Cerebellum (tissue), 4 donors: ENCODE measurements at places on chromosomes 5 and 9. TPM values are rescaled to one million over a fixed set of nuclear protein-coding genes. Genes with fewer than 3 reads are reported as not detected.
A peak's percentile ranks its signal among the peaks of the same experiment; 100 is the strongest.

DNA sequence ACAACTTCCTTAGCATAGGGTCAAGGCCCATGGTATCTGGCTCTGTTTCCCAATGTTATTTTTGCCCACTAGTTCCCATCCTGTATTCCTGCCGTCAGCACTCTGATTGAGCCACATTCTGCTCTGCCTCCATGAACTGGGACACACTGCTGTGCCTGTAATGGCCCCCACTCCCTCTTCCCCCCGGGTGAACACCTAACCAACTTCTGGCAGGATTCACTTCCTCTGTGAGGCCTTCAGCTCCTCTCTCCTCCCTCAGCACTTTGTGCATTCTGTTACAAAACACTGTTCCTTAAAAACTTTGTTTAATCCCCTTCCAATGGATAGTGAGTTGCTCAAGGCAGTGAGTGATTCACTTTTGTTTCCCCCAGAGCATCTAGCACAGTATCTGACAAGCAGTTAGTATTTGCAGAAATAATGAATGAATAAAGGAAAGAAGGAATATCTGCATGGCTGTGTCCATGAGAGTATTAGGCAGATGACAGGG, 183.6 kb downstream of the EFNA5 start:
- no peak for DNase-seq

DNA sequence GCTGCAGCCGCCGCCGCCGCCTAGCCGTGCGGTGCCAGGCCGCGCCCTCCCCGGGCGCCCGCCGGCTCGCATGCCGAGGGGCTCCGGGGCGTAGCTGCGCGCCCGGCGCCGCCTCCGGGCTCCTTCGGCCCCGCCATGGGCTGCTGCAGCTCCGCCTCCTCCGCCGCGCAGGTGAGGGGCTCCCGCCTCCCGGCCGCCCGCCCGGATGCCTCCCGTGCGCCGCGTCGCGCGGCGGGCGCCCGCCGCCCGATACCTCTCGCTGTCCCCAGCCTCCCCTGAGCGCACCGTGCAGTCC, 230 bp downstream of the SLC44A1 start:
- DNase-seq, result no peak

DNA sequence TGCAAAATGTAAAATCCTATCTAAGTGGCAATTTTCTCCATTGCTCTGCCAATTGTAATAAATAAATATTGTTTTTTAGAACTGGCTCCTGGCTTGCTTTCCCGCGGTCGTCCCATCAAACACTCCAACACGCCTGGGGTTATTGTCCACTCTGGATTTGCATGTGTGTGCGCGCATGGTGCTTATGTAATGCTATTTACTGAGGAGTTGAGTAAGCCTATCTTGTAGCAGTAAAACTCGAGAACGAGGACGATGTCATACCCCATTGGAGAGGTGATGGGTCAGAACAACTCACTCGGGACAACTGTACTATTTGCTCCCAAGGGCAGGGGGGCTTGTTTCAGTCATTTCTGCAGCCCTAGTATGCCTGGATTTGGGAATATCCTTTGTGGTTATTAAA, 220.9 kb downstream of the PAX5 start:
- no peak for DNase-seq

- DNase-seq, result no peak
Measured at GRCh38 chr5:122105909-122106308, 23.4 kb upstream of the ZNF474 start.

DNA sequence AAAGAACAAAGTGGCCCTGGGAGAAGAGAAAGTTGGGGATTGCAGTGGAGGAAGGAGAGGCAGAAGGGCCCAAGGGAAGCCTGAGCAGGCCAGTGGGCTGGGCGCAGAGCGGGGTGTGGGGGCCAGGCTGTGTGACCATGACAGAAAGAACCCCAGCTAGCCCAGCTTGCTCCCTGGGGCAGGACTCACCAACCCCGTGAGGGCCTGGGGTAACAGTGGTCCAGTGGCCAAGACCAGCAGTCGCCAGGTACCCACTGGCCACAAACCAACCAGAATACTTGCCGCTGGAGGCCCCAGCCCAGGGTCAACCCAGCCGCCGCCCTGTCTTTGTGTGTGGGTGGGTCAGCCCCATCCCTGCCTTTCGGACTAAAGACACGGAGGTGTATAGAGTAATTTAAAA, 146.5 kb downstream of the CACNA1B start:
- no peak for DNase-seq

DNA sequence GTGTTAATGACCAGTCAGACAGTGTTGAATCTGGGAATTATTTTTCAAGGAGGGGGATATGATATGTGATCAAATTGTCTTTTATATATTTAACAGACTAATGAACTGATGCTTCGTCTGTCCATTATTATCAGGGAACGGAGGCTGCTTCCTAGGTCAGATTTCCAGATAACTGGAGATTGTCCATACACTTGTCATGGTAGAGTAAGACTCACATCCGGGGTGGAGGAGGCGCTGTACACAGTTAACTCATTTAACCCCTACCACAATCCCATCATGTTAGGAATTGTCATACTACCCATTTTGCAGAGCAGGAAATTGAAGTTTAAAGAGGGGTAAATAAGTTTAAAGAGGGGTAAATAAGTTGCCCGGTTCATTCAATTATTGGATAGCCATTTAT, 55.9 kb downstream of the ARHGAP26 start:
- no peak for DNase-seq

GRCh38 chr9:8437876-8438275, 638.3 kb upstream of the DMAC1 start:
- no peak for DNase-seq

DNA sequence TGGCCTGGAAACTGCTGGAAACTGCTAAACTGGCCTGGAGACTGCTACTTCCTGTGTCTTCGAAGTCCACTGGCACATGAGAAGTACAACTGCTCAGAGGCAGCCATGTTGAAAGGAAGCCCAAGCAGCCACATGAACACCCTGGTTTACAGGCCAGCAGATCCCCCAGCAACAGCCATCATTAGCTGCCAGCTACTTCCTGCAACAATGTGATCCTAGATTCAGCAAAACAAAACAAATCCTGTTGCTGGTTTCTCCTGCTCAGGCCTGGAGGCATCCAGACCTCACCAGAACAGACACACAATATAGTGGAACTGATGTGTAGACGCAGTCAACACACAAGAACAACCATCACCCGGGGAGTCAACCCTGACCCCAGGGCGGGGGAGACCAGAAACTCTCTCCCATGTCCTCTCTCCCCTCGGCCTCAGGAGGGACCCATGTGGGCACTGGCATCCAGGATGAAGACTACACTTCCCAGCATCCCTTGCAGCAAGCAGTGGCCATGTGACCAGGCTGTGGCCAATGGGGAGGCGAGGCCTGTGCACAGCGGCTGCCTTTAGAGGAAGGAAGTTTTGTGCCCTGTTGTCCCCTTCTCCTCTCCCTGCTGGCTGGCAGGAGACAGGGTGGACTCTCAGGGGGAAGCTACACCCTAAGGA, 9.2 kb upstream of the LCN15 start:
- DNase-seq, result peak; percentile 74

- no peak for DNase-seq
Measured at GRCh38 chr5:105740242-105740641, 1930.5 kb downstream of the EFNA5 start.

- peak; percentile 93 for DNase-seq
Measured at GRCh38 chr5:5494489-5495402, 72.3 kb downstream of the ICE1 start.

DNA sequence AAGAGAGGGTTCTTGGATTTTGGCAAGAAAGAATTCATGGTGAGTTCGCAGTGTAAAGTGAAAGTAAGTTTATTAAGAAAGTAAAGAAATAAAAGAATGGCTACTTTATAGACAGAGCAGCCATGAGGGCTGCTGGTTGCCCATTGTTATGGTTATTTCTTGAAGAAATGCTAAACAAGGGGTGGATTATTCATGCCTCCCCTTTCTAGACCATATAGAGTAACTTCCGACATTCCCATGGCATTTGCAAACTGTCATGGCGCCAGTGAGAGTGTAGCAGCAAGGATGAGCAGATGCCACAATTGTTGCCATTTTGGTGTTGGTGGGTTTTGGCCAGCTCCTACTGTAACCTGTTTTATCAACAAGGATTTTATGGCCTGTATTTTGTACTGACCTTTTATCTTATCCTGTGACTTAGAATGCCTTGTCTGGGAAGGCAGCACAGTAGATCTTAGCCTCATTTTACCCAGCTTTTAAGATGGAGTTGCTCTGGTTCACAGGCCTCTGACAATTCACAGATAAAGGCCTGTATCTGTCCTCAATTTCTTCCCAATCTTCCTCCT, 1026.1 kb upstream of the DMAC1 start:
- DNase-seq, result no peak

DNA sequence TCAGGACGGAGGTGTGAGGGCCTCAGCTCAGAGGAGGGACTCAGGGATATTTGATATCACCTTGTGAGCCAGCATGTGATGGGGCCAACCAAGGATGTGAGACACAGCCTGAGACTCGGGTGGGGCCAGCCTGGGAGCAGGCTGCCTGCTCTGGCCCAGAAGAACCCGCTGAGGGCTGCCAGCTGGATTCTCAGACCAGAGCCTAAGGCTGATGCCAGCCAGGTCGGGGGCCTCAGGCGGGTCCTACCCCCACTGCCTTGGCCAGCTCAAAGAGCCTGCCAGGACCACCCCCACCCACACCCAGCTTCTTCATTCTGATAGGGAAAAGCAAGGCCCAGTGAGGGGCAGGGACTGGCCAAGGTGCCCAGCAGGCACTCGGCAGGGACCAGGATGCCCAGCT, 20.3 kb upstream of the DUSP1 start:
- DNase-seq, result no peak

GRCh38 chr9:2655411-2655901, 33.9 kb downstream of the VLDLR start:
- DNase-seq, result no peak

DNA sequence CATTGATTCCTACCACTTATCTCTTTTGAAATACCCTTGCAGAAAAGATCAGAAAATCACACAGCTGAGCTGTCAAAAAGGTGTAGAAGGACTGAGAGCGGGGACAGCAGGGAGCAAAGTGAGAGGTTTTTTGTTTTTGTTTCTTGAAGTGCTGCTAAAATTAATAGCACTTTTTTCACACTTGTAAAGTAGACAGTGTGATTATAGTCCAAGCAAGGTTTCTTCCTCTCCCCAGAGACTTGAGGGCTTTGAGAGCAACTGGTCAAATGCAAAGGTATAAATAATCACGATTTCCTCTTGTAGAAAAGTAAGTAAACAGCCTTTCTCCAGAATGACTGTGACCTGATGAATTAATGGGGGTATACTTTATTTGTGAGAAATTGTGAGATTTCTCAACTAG, 326.9 kb downstream of the ZNF608 start:
- DNase-seq, result no peak

DNA sequence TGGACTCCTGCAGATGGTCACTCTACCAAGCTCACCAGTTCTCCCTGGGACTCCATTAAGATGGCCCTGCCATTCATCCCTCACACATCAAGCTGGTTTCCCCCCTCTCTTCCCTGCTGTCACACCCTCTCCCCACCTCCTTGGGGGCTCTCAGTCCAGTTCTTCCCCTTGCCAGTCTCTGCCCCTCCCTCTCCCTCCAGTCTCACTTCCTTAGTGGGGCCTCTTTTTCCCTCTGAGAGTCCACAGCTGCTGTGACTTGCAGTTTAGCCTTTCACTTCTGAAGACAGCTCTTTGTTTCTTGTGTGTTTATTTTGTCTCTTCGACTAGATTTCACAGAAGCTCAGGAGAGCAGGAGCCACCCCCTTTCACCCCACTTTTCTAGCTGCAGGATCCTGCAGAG, 10.5 kb downstream of the DOCK2 start:
- DNase-seq, result no peak

DNA sequence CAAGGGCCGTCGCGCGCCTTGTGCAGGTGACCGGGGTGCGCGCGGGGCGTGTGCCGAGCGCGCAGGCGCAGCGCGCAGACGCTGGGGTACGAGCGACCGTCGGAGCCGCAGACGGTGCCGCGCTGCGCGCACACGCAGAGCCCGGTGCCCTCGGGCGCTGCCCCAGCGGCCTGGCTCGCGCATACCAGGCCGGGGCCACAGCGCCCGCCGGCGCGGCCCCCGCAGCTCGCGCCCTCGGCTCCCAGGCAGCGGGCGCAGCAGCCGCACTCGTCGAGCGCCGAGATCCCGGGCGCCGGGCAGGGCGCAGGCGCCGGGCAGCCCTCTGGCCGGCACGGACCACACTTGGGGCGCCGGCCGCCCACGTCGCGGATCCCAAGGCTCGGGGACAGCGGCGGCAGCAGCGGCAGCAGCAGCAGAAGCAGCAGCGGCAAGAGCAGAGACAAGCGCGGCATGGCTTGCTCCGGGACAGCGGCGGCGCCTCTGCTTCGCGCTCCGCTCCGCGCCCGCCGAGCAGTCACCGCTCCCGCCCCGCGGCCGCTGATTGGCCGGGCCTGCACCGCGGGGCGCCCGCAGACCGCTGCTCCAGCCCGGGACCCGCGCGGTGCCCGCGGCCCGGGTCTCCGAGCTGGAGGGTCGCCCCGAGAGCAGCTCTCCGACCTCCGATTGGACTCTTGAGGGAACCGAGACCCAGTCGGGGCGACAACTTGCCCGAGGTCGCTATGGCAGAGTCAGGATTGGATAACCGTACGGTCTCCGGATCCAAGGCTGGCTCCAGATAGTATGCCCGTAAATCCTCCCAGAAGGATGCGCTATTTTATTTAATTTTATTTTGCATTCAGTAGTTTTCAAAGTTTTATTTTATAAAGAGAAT, at the start of gene IGFBPL1:
Gene IGFBPL1 (minus strand): TSS at position 482 of the 871 bp plus-strand sequence. CDS start 30 bp downstream, at position 452.
- DNase-seq, result peak; percentile 82

The UNC13B gene
- total RNA-seq, result 21.1 TPM

The CD274 gene
- 0.54 TPM for total RNA-seq

The RNF130 gene
- 132 TPM for total RNA-seq

The SOHLH1 gene
- not detected for total RNA-seq

The PRRX2 gene
- not detected for total RNA-seq

The PLCXD3 gene
- total RNA-seq, result 10.6 TPM

The PTPRD gene
- total RNA-seq, result 323 TPM

The SPACA9 gene
- 3.1 TPM for total RNA-seq

The ZDHHC11 gene
- 11.6 TPM for total RNA-seq
